Esophagus muscularis mucosa (tissue), 4 donors: ENCODE measurements at places on chromosomes 1 and 21. TPM values are rescaled to one million over a fixed set of nuclear protein-coding genes. Genes with fewer than 3 reads are reported as not detected.

DNA sequence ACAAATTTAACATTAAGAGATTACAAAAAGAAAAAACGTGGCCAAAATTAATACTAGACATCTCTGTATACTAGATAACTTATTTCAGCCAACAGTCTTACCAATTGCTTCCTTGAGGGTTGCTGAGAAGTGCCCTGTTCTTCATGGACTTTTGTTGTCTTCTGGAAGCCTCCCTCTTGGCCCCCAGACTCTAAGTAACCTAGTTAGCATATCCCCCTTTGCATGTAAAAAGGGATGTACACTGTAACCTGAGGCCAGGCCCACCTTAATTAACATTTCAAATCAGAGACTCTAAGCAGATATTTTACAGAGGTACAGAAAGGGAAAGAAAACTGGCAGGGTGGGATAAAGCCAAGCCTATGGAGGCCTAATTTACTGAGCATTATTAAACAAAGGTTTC, 1047.3 kb downstream of the ADGRL2 start:
- H3K27ac ChIP-seq = no peak overlapping the region
- no peaks in the 10 kb centered on the region for H3K27me3 ChIP-seq
- no peaks in the 10 kb centered on the region for H3K36me3 ChIP-seq
- H3K4me1 ChIP-seq = no peaks in the 10 kb centered on the region
- no peak for DNase-seq

GRCh38 chr21:16194788-16195537, 465.2 kb downstream of the USP25 start:
- no peaks in the 10 kb centered on the region for H3K27me3 ChIP-seq
- peak overlapping the region; percentile 63 for H3K27ac ChIP-seq
- no peaks in the 10 kb centered on the region for H3K4me1 ChIP-seq

DNA sequence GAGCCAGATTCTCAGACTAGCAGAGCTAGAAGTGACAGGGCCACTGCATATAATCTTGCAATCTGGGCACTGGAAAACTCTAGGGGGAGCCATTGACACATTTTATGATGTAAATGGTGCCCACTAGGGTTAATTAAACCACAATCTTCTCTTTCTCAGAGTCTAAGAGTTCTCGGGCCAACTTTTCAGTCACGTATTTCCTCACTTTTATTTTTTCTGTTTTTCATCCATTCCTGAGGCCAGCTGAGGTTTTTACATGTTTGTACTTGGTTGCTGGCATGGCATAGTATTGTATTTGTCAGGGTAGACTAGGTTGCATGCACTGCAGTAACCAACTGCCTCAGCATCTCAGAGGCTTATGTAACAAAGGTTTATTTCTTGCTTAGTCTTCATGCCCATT, 138.2 kb downstream of the ZNF326 start:
- no peaks in the 10 kb centered on the region for H3K4me1 ChIP-seq
- no peak overlapping the region for H3K27ac ChIP-seq
- H3K4me3 ChIP-seq = no peak overlapping the region

GRCh38 chr1:94248956-94249688, 11.7 kb upstream of the ARHGAP29 start:
- no peaks in the 10 kb centered on the region for H3K36me3 ChIP-seq
- H3K27me3 ChIP-seq = no peaks in the 10 kb centered on the region
- no peak overlapping the region for H3K4me3 ChIP-seq
- no peak overlapping the region for H3K27ac ChIP-seq
- H3K4me1 ChIP-seq = peaks cover 20% of the 10 kb centered on the region
- DNase-seq = no peak

DNA sequence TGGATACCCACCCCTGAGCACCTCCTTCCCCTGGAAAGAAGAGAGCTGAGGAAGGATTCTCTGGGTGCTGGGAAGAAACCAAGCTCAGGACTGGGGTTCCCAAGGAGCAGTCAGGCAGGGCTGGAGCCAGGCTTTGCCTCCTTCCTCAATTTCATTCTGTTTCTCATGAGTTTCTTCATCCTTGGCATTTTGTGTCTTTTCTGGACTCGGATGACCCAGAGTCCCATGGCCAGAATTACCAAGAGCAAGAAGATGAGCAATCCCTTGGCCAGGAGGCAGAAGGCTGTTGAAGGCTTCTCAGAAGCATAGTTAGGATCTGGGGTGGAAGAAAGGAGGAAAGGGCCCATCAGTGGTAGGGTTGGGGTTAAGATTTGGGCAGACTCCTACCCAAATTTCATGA, 2.5 kb downstream of the SLAMF9 start:
- no peak for DNase-seq
- no peaks in the 10 kb centered on the region for H3K36me3 ChIP-seq
- no peak overlapping the region for H3K27ac ChIP-seq
- H3K4me1 ChIP-seq = no peaks in the 10 kb centered on the region

- H3K4me1 ChIP-seq = no peaks in the 10 kb centered on the region
- H3K27me3 ChIP-seq = no peaks in the 10 kb centered on the region
- H3K4me3 ChIP-seq = no peak overlapping the region
Measured at GRCh38 chr1:247386217-247386616, 29.8 kb upstream of the NLRP3 start.

DNA sequence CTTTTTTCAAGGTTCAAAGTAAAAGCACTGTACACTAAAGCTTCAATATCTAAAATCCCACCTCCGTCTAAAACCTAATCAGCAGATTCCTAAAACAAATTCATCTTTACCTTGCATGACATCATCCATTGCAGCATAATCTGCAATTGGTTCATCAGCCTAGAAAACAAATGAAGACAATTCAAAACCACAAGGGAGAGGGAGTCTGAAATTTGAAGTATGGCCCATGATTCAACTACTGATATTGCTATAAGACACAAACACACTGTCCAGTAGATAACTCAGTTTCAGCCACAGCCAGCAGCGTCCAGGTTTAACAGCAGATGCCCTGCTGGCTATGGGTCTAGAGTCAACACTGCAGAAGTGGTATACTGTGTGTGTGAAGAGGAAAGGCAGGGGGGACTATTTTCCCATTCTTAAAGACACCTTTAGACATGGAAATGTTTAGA, 17.9 kb upstream of the RAP1GAP start:
- no peaks in the 10 kb centered on the region for H3K27me3 ChIP-seq
- H3K4me1 ChIP-seq = no peaks in the 10 kb centered on the region
- DNase-seq = no peak
- peaks cover 65% of the 10 kb centered on the region for H3K36me3 ChIP-seq
- no peak overlapping the region for H3K4me3 ChIP-seq

DNA sequence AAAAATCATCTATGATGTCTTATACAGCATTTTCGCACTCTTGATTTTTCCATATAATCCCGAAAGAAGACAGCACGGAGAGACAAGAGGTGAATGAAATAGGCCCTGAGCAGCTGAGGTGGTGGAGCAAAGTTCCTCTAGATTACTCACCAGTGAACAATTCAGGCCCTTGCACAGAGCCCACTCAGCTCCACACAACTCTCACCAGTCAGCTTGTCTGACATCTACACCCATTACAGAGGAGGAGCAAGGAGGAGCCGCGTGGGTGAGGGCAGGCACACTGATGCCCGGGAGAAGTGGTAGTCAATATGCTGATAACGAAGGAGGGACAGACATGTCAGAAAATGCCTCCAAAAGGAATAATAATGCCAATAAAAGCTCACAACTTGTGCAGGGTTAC, 59.9 kb downstream of the DNM3 start:
- H3K4me1 ChIP-seq = no peaks in the 10 kb centered on the region
- H3K4me3 ChIP-seq = no peak overlapping the region
- H3K36me3 ChIP-seq = no peaks in the 10 kb centered on the region
- no peak for DNase-seq

- H3K36me3 ChIP-seq = no peaks in the 10 kb centered on the region
- no peak overlapping the region for H3K4me3 ChIP-seq
- no peak for DNase-seq
- H3K4me1 ChIP-seq = peaks cover 12% of the 10 kb centered on the region
- H3K27me3 ChIP-seq = no peaks in the 10 kb centered on the region
- H3K27ac ChIP-seq = no peak overlapping the region
Measured at GRCh38 chr1:66399888-66400529, 133.9 kb upstream of the SGIP1 start.

DNA sequence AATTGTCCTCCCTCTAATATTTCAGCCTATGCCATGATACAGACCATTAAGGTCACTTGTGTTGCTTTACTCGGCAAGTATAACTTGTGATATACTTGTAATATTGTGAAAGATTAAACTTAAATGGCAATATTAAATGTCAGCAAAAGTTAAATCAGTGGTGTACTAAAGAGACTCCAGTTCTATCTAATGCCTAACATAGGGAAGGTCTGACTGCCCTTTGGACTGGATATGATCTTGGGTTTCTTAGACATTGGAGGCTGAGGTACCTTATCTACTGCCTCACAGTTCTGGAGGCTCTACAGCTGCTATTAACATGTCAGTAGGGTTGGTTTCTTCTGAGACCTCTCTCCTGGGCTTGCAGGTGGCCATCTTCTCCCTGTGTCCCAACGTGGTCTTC, 89.9 kb downstream of the MT1HL1 start:
- H3K4me1 ChIP-seq = no peaks in the 10 kb centered on the region
- no peak overlapping the region for H3K4me3 ChIP-seq
- H3K36me3 ChIP-seq = no peaks in the 10 kb centered on the region
- H3K27ac ChIP-seq = no peak overlapping the region
- H3K27me3 ChIP-seq = no peaks in the 10 kb centered on the region

DNA sequence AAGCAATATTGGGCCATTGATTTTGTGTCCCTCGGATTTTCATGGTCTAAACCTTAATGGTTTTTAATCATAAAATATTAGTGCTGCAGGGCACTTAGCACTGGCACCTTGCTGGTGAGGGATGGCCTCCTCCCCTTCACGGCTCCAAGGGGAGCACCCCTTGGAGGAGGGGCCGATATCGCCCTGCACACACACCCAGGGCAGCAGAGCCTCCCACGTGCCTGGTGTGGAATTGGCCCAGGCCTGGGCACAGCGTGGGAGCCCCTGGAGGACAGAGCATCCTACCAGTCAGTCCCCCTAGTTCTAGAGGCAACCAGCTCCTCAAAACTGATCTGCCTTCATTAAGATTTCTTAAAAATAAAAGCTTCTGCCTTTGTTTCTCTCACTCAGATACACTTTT, 90.7 kb upstream of the CSF3R start:
- no peak overlapping the region for H3K4me3 ChIP-seq
- no peaks in the 10 kb centered on the region for H3K27me3 ChIP-seq
- H3K4me1 ChIP-seq = no peaks in the 10 kb centered on the region
- no peak for DNase-seq
- H3K36me3 ChIP-seq = no peaks in the 10 kb centered on the region
- H3K27ac ChIP-seq = no peak overlapping the region

DNA sequence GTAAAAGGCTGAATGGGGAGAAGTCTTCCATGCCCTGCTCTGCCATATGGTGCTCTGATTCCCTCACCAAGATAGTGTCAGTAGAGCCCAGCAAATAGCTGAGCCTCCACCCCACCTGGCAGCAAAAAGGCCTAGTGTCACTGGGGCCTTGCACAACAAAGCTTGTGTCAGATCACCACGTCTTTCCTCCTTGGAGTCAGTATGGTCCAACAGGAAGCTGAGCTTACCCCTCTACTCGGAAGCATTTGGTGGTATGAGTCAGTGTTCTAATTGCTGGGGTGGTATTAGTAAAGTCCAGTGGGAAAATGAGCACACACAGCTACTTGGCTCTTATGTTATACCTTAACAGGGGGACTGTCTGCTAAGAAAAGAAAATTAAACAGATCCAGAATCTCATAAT, 18.7 kb upstream of the RRP15 start:
- H3K4me1 ChIP-seq = no peaks in the 10 kb centered on the region
- no peaks in the 10 kb centered on the region for H3K36me3 ChIP-seq
- no peaks in the 10 kb centered on the region for H3K27me3 ChIP-seq
- no peak for DNase-seq
- H3K27ac ChIP-seq = no peak overlapping the region

DNA sequence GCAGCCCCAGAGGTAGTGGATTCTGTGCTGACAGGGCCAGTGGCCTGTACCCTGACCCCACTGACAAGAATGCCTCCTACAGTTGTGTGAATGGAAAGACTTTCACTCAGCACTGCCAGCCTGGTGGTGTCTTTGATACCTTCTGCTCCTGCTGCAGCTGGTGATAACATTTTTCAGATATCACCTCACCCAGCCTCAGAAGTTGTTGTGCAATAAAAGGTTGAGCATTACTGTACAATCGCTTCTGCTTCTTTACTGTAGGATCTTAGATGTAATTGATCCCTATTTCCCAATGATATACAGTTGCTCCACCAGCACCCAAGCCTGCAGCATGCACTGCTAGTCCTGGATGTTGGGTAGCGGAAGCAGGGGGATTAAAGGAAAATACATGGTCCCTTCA, 4.8 kb upstream of the CHIA start:
- H3K4me3 ChIP-seq = no peak overlapping the region
- no peak overlapping the region for H3K27ac ChIP-seq
- H3K4me1 ChIP-seq = no peaks in the 10 kb centered on the region
- H3K27me3 ChIP-seq = no peaks in the 10 kb centered on the region
- DNase-seq = no peak
- H3K36me3 ChIP-seq = no peaks in the 10 kb centered on the region

- H3K36me3 ChIP-seq = no peaks in the 10 kb centered on the region
- H3K4me3 ChIP-seq = no peak overlapping the region
- DNase-seq = no peak
- no peaks in the 10 kb centered on the region for H3K4me1 ChIP-seq
Measured at GRCh38 chr1:224831501-224831900, 98.0 kb upstream of the DNAH14 start.

DNA sequence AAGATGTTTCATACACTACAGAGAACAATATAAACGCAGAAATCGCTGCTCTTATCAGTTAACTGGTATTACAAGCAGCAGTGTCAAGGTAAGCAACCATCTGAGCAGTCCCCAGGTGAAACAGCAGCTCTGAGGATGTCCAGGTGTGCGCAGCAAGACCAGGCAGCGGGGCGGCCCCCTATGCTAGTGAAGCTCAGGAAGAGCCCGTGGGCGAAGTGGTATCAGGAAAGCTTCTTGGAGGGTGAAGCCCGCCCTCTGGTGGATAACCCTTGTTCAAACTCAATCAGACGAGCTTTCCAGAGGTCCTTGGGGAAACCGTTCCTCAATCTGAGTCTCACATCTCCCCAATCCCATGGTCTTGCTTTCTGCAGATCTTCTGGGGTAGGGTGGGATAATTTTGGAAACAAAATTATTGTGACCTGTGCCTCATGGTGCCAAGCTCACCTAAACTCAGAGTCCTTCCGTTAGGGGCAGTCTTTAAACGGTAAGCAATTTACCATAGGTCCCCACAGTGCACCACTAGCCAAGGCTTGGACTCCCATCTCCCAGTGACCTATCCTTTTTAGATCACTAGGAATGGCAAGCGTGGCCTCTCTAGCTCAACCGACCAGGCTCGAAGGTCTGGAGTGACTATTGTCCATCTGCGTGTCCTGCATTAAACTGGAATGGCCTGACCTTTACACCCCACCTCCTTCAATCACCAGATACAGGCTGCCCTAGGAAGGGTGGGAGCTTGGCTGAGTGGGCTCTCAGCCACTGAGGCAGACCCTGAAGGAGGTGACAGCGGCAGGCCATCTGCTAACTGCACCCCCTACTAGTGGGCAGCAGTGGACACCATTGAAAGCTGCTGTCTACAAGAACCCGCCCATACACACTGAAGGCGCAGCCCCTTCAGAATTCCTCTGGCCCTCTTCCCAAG, 13.6 kb upstream of the FAM110D start:
- DNase-seq = peak; percentile 93
- no peak overlapping the region for H3K27ac ChIP-seq
- no peaks in the 10 kb centered on the region for H3K27me3 ChIP-seq

The ADPRS gene
- total RNA-seq = 45.8 TPM

The ADAMTS4 gene
- 2.5 TPM for total RNA-seq

The MOB3C gene
- total RNA-seq = 22.6 TPM

The KIF14 gene
- 0.17 TPM for total RNA-seq

The ACTA1 gene
- 0.58 TPM for total RNA-seq

The SERTAD4 gene
- 2.1 TPM for total RNA-seq

The OR2M7 gene
- not detected for total RNA-seq
